Naive thymus-derived CD8-positive, alpha-beta T cell (primary cell): ENCODE measurements at places on chromosomes 5 and 9.

DNA sequence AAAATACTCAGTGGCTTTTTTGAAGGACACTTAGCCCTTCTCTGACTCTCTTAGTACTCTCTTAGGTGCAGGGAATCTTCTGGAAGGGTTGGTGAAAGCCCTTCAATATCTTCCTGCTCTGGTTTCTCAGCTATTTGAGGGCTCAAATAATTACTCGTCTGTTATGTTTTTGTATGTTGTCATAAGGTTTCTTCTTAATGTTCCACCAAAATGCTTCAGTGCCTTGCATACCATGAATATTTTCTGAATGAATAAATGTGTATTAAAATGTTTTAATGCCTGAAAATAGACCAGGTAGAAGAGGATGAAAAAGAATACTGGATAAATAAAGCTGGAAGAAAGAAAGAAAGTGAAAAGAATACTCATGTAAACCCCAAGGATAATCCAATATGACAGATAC lies 124.3 kb downstream of the STK32A start:
- no peak overlapping the region for H3K4me3 ChIP-seq
- H3K27me3 ChIP-seq, result peaks cover 2% of the 10 kb centered on the region
- H3K36me3 ChIP-seq, result no peaks in the 10 kb centered on the region
- H3K27ac ChIP-seq, result no peak overlapping the region

- no peak overlapping the region for H3K4me3 ChIP-seq
- no peaks in the 10 kb centered on the region for H3K4me1 ChIP-seq
- peaks cover 3% of the 10 kb centered on the region for H3K27me3 ChIP-seq
These were observed 398.9 kb downstream of the PLK2 start for GRCh38 chr5:58060996-58061395.

DNA sequence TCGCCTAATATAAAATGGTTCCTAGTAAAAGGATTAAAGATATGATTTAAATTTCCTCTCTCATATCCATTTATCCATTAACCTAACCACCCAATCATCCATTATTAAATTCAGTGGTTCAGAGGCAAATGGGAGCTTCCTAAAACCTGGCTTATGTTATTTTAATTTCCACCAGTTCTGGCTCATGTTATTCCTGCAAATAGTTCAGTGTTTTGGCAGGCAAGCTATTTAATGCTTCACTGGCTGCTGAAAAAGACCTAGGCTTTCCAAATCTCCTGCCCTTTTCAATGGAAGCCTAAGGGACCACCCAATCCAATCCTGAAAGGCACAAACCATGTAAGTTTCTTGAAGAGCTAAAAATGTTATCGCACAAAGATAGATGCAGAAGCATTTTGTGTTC lies 52.3 kb downstream of the POC5 start:
- no peak for DNase-seq
- no peak overlapping the region for H3K4me3 ChIP-seq

DNA sequence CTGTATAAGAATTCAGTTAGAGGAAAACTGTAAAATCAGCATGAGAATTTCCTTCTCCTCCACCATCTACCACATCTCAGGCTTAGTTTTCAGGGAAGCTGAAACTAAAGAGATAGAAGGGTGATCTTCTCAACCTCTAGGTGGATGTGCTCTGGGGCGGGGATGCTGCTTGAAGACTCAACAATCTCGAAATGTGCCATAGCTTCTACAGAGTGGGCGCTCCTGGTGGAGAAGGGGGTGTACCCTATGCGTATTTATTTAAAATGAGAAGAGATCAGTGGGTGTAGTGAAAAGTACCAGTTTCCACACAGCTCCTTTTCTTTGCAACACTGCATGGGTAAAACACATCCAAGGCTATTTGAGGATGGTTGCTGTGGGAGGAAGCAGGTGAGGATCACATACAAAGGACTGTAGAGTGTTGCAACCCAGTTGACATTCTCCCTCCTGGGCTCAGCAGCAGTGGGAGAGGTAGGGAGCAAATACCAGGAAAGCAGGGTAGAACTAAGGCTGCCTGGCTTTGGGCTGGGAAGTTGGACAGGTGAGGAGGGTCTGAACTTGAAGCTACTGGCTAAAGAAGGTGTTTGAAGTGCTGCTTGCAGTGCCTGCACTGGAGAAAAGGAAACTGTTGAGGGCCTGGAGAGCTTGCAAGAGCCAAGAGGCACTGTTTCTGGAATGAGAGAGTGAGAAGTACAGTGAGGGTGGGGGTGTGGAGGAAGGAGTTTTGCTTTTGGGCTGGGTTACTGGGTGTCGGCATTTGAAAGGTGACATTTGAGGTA lies 73.1 kb downstream of the MAST4 start:
- no peaks in the 10 kb centered on the region for H3K36me3 ChIP-seq
- DNase-seq, result no peak
- peaks cover 2% of the 10 kb centered on the region for H3K27me3 ChIP-seq
- no peak overlapping the region for H3K4me3 ChIP-seq
- H3K27ac ChIP-seq, result no peak overlapping the region

DNA sequence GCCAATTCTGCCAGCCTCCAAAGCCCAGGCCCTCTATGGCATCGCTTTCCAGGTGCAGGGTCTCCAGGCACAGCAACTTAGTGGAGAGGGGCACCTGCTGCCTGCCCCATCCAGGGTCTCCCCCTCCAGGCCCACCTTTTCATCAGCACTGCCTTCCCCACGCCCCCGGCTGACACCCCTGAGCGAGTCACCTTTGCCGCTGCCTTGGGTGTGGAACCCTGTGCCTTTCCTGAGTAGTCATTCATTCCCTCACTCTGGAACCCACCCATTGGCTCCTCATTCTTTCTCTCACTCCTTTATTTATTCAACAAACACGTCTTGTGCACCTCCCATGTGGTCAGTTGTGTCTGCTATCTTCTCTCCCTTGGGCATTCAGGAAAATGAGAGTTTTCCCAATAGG lies 14.5 kb upstream of the RPL26L1 start:
- no peak overlapping the region for H3K4me3 ChIP-seq
- no peak overlapping the region for H3K27ac ChIP-seq
- no peaks in the 10 kb centered on the region for H3K27me3 ChIP-seq
